ENCODE measurements at places on chromosomes 13 and 19.

DNA sequence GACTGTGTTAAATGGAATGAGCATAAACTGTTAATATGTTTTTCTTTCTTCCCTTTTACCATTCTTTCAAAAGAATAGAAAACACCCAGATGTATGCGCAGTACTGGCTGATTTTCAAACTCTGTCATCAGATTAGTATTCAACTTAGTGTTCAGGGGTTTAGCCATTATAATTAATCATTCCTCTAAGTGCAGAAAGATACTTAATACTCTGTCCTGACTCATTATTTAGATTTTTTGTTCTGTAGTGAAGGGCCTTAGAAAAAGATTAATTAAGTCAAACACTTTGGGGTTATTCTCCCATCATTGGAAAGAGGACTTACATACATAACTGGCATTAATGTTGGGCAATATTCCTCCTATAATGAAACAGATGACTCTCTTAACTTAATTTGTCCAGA lies 1316.7 kb upstream of the SLC10A2 start:
- no peak for DNase-seq

GRCh38 chr13:19959141-19959830 lies 759 bp downstream of the ZMYM2 start:
- DNase-seq: peak; percentile 64

- no peak for DNase-seq
These were observed 5.8 kb downstream of the SHKBP1 start for GRCh38 chr19:40582467-40582866.

GRCh38 chr19:41223431-41224234 lies 4.6 kb downstream of the AXL start:
- no peak for DNase-seq

DNA sequence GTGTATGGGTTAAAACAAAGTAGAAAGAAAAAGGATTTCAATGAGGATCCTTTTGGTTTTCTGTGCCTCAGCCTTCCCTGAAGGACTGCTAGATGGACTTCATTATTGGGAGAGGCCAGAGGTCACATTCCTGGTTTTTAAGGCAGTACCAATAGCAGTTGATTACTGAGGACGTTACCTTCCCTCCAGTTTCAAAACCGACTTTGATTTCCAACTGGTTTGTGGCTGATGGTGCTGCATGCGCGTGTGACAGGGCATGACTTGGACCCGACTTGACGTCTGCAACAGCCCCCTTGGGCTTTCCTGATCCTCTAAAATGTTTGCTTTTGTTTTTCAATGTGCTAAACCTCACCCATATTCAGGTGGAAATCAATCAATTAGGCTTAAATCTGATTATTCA lies 314.3 kb upstream of the ARGLU1 start:
- no peak for DNase-seq

- no peak for DNase-seq
These were observed 3.1 kb upstream of the NEK3 start for GRCh38 chr13:52162279-52163101.
